NCI-H510A treated with DMSO at 0.1 percent for 48 hours (cell line): ENCODE measurements at places on chromosomes 4 and X.
A peak's percentile ranks its signal among the peaks of the same experiment; 100 is the strongest.

GRCh38 chr4:8538703-8539567 is 41.3 kb upstream of the GPR78 start:
- DNase-seq, result no peak

DNA sequence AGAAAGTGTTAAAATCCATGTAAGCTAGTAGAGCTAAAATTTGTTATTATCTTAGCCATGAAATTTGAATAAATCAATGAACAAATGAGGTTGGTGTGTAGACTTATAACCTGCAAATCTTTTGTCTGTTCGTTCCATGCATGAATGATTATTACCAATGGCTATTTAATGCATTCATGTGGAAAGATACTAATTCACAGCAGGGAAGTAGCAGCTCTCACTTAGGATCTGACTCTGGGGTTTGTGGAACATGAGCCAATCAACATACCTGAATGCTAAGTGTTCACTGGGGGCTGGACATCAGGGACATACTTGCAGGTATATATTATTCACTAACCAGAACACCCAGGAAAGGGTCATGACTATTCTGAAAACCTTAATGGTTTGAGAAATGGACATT is 444.1 kb downstream of the STIM2 start:
- DNase-seq, result no peak

GRCh38 chrX:71917621-71918343 is 7.1 kb downstream of the NHSL2 start:
- DNase-seq, result no peak

DNA sequence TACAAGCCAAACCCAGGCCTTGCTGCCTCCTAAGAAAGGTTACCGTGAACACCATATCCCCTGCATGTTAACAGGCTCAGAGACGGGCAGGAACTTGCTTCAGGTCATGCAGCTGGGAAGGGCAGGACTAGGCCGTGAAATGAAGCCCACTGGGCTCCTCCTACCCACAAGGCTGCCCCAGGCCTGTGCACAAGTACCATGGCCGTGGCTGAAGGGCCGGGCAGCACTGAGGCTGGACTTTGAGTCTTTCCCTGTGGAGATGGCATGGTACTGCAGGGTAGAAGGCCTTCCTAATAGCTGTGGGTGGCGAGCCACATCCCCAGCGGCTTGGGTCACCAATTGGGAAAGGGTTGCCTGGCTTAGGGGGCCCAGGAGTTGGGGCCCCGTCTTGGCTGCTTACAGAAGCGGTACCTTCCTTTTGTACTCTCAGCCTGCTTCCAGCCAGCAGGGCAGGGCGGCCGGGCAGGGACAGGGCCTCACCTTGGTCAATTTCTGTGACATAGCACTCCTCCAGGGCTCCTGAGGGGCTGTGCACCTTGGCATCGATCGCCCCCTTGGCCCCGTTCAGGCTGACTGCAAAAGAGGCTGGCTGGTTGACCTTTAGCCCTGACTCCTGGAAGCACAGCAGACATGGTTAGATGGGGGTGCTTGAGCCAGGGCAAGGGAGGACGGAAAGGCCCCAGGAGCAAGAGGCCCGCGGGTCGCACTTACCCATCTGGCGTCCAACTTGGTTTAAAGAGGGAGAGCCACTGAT is 23.8 kb downstream of the FLNA start:
- DNase-seq, result no peak

GRCh38 chrX:119512146-119512800 is 44.0 kb downstream of the SLC25A5 start:
- DNase-seq, result peak; percentile 37

DNA sequence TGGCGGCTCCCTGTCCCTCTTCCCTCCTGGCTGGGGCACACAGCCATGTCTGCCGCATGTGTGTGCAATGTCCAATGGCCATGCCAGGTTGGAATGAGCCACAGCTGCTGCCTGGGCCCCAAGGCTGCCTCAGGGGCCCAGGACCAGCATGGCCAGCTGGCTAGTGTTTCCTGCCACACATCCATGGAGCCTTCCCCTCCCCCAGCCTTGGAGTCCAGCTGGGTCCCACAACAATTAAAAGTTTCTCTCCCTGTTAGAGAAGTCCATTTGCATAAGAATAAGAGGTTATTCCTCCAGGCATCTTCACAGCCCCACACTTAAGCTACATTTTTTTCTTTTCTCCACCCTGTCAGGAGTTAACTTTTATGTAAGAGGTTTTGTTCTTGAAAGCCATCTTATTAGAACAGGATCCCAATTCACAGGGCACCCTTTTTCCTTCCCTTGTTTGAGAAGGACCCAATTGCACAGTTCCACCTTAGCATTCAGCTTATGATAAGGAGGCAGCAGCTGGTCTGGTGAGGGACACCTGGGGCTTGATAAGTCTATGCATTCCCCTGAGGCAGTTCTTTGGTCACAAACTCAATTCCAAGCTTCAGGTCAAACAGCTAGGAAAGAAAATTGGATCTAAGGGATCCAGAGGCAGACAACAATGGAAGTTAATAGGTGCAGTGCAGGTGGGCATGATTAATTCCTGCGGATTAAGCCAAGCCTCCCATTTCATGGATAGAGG is 963.3 kb upstream of the GRIA3 start:
- DNase-seq, result no peak

- no peak for DNase-seq
Observed at GRCh38 chr4:53682196-53682595, 90.9 kb upstream of the LNX1 start.

DNA sequence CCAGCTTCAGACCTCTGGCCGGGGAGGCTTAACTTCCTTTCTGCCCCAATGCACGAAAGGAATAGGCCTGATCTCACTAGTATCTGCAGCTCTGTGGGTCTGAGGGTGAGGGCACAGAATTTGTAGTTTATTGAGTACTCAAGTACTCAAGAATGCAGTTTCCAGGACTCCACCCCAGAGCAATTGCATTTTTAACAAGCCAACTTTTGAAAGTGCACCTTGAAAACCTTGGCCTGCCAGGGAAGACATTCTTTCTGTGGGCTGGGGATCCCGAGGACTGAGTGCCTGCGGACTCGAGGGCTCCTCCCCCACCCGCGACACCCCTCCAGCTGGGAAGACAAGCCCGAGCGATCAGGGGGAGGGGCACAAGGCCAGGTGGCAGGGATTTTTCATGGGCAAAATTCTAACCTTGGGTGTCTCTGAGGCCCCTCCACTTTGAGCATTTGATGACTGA is 22.4 kb downstream of the RS1 start:
- DNase-seq, result peak; percentile 12

GRCh38 chrX:112751076-112751475 is 71.3 kb upstream of the LHFPL1 start:
- no peak for DNase-seq

- no peak for DNase-seq
Observed at GRCh38 chr4:54662901-54663585, 5.3 kb downstream of the KIT start.

DNA sequence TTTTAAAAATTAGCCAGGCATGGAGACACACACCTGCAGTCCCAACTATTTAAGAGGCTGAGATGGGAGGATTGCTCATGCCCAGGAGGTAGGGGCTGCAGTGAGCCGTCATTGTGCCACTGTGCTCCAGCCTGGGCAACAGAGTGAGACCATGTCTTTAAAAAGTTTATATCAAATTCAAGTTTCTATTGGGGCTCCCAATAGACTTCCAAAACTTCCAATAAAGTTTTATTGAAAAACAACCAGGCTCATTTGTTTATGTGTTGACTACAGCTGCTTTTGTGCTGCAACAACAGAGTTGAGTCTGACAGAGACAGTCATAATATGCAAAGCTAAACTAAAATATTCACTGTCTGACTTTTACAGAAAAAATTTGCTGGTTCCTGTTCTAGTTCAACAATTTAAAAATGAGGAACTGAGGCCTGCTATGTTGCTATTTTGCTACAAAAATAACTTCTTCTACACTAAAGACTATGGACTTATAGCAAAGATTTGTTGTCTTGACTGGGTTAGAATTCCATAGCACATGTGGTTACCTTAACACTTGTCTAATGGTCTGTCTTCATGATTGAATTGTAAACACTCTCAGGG is 63.3 kb upstream of the RELL1 start:
- DNase-seq, result no peak

GRCh38 chr4:72743078-72743477 is 174.1 kb upstream of the ADAMTS3 start:
- DNase-seq, result no peak

DNA sequence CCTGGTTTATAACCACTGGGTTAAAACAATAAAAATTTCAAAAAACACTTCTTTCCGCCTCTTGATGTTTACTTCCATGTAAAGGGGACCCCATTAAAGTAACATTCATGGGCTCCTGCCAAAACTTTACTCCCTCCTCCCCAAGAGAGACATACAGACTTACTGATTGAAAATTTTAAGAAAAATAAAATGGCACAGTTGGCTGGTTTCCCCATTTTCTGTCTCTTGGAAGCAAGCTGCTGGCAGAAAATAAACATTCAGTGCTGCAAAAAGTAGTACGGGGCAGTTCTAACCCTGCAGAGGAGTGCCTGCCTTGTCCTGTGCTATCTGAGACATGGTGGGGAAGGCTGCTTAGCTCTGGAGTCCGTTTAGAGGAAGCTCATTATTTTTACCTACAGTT is 187.3 kb upstream of the INTU start:
- DNase-seq, result no peak

GRCh38 chrX:151774421-151774820 is 39.9 kb downstream of the CNGA2 start:
- no peak for DNase-seq

DNA sequence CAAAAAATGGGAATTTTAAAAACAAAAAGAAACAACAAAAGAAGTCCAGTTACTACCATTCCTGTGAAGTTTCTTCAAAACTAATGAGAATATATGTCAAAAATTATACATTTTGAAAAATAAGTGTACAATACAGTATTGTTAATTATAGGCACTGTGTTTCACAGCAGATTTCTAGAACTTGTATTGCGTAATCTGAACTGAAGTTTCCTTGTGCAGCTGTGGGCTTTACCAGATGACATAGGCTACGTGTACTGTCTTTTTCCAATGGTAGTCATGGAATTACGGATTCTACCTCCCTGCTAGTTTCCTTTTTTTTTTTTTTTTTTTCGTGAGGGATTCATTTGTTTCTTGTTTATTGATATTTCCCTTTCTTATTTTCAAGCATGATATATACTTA is 113.8 kb upstream of the GABRA2 start:
- DNase-seq, result no peak

GRCh38 chr4:59500103-59500502 is 1700.0 kb upstream of the ADGRL3 start:
- no peak for DNase-seq

- DNase-seq, result peak; percentile 5
Observed at GRCh38 chr4:27000820-27001219, 140.2 kb downstream of the STIM2 start.

- DNase-seq, result no peak
Observed at GRCh38 chr4:38469410-38469809, 194.6 kb upstream of the KLF3 start.

DNA sequence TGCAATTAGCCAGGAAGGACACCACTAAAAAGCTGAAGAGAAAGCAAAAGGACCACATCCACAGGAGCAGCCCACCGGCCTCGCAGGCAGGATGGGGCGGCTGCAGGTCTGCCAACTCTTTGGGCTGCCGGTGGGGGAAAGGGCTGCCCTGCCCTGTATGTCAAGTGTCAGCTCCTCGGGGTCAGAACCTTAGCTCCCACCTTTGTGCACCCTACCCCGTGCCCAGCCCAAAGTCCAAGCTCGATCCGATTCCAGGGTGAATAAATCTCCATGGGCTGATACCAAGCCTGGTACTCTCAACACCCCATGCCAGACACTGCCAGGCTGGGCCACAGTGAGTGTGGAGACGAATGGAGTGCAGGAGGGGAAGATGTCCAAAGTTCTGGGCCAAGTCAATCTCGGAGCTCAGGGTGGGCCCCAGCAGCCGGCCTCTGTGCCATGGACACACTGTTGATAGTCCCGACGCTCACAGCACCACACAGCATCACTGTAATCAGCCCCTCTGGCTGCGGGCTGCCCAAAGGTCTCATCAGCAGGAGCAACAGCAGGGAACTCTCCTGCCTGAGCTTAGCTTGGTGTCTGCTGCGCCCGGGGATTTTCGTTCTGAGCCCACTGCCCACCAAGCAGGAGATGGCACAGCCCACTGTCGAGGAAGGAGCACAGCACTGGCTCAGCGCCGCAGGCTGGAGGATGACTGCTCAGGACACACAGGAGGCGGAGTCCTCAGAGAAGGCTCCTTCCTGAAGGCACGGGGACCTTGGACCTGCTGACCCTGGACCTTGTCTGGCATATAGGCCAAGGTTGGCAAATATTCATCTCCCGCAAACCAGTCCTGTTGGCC is 84.4 kb downstream of the JAKMIP1 start:
- DNase-seq, result no peak

- DNase-seq, result no peak
Observed at GRCh38 chr4:80081566-80081965, 8.5 kb upstream of the ANTXR2 start.

- DNase-seq, result peak; percentile 13
Observed at GRCh38 chrX:46754036-46754435, 4.9 kb downstream of the SLC9A7 start.

DNA sequence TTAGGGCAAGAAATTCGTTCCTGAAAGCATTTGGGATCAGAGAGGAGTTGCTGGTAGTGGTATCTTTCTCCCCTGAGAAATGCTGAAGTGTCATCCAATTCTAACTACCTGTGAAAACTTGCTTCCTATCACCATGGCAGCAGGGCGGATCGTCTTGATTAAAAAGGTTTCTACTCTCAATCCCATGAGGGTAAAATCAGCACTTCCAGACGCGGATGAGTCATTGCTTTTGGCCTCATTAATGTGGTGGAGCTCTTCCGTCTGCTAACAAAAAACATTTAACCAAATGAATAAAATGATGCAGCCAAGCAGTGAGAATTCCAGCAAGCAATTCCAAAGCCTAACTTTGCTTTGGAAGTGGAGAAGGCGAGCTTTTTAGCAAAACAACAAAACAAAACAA is 325.6 kb downstream of the CAMK2D start:
- no peak for DNase-seq

- no peak for DNase-seq
Observed at GRCh38 chrX:135340831-135341230, 31.6 kb downstream of the ETDC start.

DNA sequence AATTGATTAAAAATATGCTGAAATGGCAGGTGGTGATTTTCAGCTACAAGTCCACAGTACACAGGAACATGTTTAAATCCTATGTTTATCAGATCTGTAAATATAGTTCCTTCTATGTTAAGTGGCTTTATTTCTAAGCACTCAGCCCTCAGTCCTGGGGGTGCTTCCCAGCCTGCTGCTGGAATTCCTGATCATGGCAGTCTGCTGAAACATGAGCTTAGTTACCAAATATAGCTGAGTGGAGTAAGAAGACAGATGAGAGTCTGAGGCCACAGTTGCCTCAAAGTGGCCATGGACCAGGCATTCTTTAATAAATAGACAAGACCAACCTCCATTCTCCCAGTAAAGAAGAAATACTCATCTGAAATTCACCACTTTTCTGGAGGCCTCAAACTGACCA is 17.1 kb upstream of the DDX60 start:
- peak; percentile 4 for DNase-seq

DNA sequence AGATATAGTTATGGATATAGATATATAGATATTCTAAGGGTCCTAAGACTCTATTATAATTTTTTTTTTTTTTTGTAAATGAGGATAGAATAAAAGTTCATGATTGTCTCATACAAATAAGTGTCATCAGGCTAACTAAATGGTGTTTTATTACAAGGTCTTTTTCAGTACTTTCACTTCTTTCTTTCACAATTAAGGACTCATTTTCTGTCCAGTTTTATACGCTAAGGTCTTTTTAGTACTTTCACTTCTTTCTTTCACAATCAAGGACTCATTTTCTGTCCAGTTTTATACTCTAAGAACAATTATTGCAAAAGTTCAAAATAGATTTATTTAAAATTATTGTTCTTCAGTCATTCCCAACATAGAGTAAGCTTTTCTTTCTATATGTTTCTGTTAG is 32.7 kb downstream of the RUFY3 start:
- DNase-seq, result no peak
